ENCODE measurements at places on chromosomes 3 and 15.

GRCh38 chr3:176286476-176287085 is 910.7 kb downstream of the TBL1XR1 start:
- no peaks in the 10 kb centered on the region for H3K27me3 ChIP-seq
- H3K4me1 ChIP-seq = no peaks in the 10 kb centered on the region
- H3K4me3 ChIP-seq = no peak overlapping the region
- no peaks in the 10 kb centered on the region for H3K36me3 ChIP-seq
- no peak for DNase-seq

- H3K27me3 ChIP-seq = no peaks in the 10 kb centered on the region
- H3K4me1 ChIP-seq = peaks cover 69% of the 10 kb centered on the region
- peak overlapping the region; percentile 98 for H3K27ac ChIP-seq
- no peak for DNase-seq
- H3K36me3 ChIP-seq = peaks cover 41% of the 10 kb centered on the region
- H3K4me3 ChIP-seq = peak overlapping the region; percentile 98
These were observed 5.0 kb downstream of the CISH start for GRCh38 chr3:50606596-50606995.

GRCh38 chr15:98938105-98938417 is 69.5 kb downstream of the PGPEP1L start:
- peaks cover 3% of the 10 kb centered on the region for H3K36me3 ChIP-seq
- no peaks in the 10 kb centered on the region for H3K4me1 ChIP-seq
- DNase-seq = no peak
- no peak overlapping the region for H3K4me3 ChIP-seq
- no peaks in the 10 kb centered on the region for H3K27me3 ChIP-seq

DNA sequence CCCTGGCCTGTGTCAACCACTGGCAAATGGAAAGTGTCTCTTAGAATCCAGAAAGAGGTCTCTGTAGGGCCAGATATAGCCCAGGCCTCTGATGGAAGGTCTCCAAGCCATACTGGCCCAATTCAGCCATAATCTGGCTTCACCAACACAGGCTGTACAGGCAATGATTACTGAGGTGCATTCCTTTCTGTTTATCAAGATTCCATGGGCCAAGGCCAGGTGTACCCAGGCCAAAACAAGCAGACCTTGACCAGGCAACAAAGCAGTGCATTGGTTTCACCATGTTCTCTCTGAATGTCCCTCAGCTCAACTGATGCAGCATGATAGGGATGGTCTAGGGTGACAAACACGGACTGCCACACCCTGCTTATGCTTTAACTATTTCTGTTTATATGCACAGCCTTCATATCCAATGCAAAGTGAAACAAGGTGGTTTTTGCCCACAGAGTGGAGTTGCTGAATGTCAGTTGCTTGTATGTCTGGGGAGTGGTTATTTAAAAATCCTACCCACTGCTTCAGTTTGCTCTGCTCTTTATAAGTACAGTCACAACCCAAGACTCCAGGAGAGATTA is 25.2 kb downstream of the CCNL1 start:
- no peaks in the 10 kb centered on the region for H3K27me3 ChIP-seq
- no peak overlapping the region for H3K4me3 ChIP-seq
- peaks cover 33% of the 10 kb centered on the region for H3K4me1 ChIP-seq
- no peak for DNase-seq

DNA sequence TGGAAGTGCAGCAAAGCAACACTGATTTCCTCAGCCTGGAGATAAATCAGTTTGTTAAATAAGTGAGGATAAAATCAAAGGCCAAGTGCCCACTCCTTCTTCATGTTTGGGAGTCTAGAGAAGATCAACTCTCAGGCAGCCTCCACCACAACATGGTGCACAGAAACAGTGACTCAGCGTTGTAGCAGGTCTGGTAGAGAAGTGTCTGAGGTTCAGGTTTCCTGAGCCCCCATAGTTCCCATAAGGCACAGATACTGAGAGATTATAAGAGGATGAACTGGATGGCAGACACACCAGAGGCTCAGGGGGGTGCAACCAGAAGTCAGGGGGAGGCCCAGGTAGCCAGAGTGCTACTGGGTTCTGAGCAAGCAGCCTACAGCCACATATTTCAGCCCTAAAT is 166.7 kb downstream of the FRMD5 start:
- DNase-seq = no peak
- no peaks in the 10 kb centered on the region for H3K4me1 ChIP-seq
- no peak overlapping the region for H3K4me3 ChIP-seq
- no peaks in the 10 kb centered on the region for H3K36me3 ChIP-seq

- no peak overlapping the region for H3K4me3 ChIP-seq
- H3K4me1 ChIP-seq = peaks cover 19% of the 10 kb centered on the region
- H3K36me3 ChIP-seq = no peaks in the 10 kb centered on the region
- H3K27ac ChIP-seq = peak overlapping the region; percentile 89
- no peaks in the 10 kb centered on the region for H3K27me3 ChIP-seq
- DNase-seq = no peak
These were observed 2.0 kb downstream of the CIB2 start for GRCh38 chr15:78129077-78129750.

DNA sequence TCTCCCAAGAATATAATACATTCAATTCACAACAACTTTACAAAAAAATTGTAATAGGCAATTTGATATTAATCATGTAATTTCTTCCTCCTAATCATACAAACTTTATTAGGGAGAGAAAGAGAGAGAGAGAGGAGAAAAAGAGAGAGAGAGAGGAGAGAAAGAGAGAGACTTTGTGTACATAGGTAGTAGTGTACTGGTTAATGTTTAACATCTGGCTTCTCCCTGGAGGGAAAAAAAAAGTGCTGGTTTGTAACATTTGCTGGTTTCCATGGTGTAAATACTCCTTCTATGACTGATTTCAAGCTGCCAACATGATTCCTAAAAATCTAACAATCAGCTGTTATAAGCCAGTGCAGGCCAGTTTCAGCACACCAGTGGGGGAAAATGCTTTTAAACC is 98.0 kb upstream of the ARHGEF26 start:
- no peak for DNase-seq
- H3K36me3 ChIP-seq = peaks cover 2% of the 10 kb centered on the region
- no peak overlapping the region for H3K27ac ChIP-seq
- H3K4me1 ChIP-seq = peaks cover 2% of the 10 kb centered on the region
- H3K27me3 ChIP-seq = peaks cover 11% of the 10 kb centered on the region
- H3K4me3 ChIP-seq = no peak overlapping the region

DNA sequence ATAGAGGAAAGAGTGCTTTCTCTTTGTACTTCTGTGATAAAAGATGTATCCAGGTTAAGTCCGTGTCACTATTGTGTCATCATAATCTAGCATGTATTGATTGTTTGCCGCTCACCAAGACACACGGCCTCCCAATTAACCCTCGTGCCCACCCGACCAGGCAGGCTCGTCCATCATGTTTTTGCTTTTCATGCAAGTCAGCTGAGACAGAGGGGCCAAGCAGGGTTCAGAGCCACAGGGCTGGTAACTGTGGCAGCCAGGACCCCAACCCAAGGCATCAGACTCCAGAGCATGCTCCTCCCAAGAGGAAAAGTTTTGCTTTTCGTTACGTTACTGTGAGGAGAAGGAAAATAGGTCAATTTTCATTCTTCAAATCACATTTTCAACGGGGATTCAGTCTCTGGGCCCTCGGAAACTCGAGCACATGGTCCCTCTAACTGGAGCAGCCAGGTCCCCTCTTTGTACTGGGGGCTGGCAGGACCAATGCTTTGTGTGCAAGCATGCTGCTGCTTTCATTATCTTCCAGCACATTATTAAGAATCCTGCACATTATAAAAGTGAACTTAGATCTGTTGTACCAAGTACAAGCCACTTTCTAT is 161.1 kb upstream of the TOPAZ1 start:
- no peak overlapping the region for H3K27ac ChIP-seq
- peaks cover 10% of the 10 kb centered on the region for H3K27me3 ChIP-seq
- no peak for DNase-seq
- no peaks in the 10 kb centered on the region for H3K36me3 ChIP-seq
- no peaks in the 10 kb centered on the region for H3K4me1 ChIP-seq

- no peak overlapping the region for H3K4me3 ChIP-seq
- H3K36me3 ChIP-seq = peaks cover 3% of the 10 kb centered on the region
- DNase-seq = no peak
- H3K27me3 ChIP-seq = no peaks in the 10 kb centered on the region
- H3K27ac ChIP-seq = peak overlapping the region; percentile 89
These were observed 62.8 kb downstream of the XXYLT1 start for GRCh38 chr3:195208183-195208582.

DNA sequence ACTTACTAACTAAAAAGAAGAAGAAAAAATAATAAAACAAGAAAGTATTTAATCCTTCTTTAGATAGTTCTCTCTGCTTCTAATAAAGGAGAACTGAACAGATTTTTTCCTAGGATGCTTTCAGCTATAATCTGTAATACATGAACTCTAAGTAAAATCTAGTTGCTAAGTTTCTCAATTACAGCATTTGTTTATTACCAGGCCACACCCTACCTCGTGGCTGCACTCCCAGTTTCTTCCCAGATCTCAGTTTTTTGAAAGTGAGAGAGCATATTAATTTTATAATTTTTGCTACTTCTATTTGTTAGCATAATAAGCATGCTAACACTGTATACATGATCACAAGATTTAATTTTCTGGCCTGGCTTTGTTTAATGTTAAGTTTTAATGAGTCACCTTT is 258.3 kb downstream of the IL5RA start:
- H3K27me3 ChIP-seq = no peaks in the 10 kb centered on the region
- no peaks in the 10 kb centered on the region for H3K36me3 ChIP-seq
- no peak overlapping the region for H3K27ac ChIP-seq
- H3K4me3 ChIP-seq = no peak overlapping the region
- no peak for DNase-seq

- no peak for DNase-seq
- H3K4me1 ChIP-seq = peaks cover 53% of the 10 kb centered on the region
- H3K27me3 ChIP-seq = no peaks in the 10 kb centered on the region
- H3K27ac ChIP-seq = peak overlapping the region; percentile 41
- peaks cover 4% of the 10 kb centered on the region for H3K36me3 ChIP-seq
These were observed 29.5 kb downstream of the SLCO3A1 start for GRCh38 chr15:91882858-91883586.

All from T-helper 17 cell (primary cell).